Stimulated activated CD8-positive, alpha-beta memory T cell treated with anti-CD3 and anti-CD28 coated beads, Interleukin-4, amount 100 ng/mL, for 1 hour (primary cell): ENCODE measurements at places on chromosomes 7 and 10.

- DNase-seq = no peak
These were observed 326.2 kb upstream of the POT1 start for GRCh38 chr7:125255810-125256209.

GRCh38 chr10:24414597-24414996 lies 205.7 kb downstream of the KIAA1217 start:
- no peak for DNase-seq

DNA sequence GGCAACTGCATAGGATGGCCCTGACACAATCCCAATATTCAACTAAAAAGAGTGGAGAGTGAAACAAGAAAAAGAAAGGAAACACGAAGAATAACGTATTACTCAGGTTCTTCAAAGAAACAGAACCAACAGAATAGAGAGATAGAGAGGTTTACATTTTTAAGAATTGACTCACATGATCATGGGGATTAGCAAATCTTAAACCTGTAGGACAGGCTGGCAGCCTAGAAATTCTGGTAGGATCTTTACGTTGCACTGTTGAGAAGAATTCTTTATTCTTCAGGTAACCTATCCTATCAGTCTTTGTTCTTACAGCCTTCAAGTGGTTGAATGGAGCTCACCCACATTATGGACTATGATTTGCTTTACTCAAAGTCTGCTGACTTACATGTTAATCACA lies 103.9 kb downstream of the AASS start:
- no peak for DNase-seq

DNA sequence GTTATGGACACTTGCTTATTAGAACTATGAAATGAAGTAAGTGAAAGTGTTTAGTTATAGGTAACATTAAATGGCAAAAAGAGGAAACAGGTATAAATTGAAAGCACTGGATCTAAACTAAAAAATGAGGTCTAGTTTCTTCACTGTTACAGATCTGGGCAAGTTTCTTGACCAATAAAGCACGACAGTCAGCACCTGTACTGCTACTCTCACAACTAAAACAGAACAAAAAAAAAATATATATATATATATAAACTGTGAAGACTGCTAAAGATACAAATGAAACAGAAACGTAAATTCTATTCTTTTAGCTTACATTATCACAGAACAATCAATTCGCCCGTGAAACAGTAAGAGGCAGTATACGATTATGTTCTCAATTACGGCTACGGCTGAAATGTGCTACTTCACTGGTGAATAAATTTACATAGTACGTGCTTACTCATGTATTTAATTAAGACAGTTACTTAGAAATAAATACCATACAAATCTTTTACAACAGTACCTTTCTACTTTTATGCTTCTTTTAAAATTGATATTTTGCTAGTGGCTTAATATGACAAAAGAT lies 4.2 kb downstream of the AHR start:
- DNase-seq = no peak

GRCh38 chr10:61835946-61836887 lies 65.3 kb upstream of the ARID5B start:
- no peak for DNase-seq

- no peak for DNase-seq
These were observed 143.3 kb upstream of the PPP2R2D start for GRCh38 chr10:131757285-131758058.
